ENCODE measurements at places on chromosomes 4 and X.

- DNase-seq: no peak
Observed at GRCh38 chrX:42624524-42624923, 153.4 kb downstream of the PPP1R2C start.

DNA sequence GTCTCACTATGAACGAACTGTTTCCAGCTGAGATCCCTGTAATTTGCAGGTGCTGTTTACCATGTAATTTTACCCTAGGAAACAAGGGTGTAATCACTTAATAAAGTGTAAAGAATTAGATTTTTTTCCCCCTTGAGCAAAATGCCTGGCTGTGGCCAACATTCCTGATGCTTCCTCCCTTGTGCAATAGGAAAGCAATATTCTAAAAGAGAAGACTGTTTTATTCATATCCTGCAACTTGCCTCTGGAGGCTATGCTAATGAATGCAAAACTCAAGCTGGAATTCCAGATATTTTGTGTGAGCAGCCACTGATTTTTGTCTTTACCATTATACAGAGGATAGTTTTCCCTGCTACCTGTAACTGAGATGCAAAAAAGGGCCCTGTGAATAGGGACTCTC, 98.0 kb downstream of the AWAT2 start:
- no peak for DNase-seq

- DNase-seq: no peak
Observed at GRCh38 chr4:104969394-104970082, 177.1 kb upstream of the TET2 start.

DNA sequence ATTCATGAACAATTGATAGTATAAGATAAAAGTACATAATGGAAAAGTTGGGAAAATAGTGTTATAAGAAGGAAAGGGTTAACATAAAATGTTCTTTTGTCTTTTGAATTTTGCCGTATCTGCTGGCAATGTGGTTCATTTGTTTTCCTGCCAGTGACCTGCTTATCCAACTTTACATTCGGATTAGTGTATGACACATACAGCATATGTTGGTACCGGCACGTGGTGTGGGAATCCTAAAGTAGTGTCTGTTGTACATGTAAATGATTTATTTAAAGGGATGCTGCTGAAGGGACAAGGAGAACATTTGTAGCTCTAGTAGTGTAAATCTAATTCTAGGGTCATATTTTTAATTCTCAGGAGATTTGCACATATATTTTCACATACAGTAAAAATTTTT, 11.5 kb downstream of the RAB9A start:
- DNase-seq: no peak

GRCh38 chr4:76772498-76773106, 125.3 kb downstream of the SOWAHB start:
- DNase-seq: no peak

GRCh38 chrX:22078117-22078516, 46.0 kb downstream of the PHEX start:
- no peak for DNase-seq

DNA sequence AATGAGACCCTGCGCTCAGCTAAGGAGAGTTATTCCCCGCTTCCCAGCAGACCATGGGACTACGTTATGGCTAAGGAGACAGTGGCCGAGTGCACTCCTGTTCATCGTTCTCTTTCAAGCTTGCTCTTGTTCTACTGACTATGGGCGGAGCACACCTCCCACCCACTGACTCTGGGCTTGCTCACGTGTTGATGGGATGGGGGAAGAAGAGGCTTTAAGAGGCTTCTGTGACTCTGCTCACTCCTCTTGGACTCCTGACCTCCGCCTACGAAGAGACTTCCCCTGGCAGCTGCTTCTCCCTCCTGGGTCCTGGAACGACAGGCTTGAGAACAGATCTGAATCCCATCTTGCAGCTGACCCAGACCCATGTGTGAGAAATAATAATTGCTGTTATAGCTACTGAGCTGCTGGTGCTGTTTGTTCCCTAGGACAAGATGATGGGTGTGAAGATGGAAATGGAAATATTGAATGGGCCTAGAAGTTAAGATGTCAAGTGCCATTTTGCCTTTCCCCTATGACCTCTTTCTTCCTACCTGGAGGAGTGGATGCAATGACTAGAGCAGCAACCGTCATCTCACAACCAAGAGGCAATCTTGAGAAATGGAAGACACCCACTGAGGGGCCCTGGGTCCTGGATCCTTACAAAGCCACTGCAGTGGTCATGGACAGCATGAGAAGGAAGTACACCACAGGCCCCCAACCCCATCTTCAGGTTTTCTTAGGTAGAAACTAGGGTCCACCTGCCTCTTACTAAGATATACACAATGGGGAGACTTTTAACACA, 38.7 kb upstream of the IRAK1 start:
- no peak for DNase-seq

- no peak for DNase-seq
Observed at GRCh38 chr4:12118651-12119213, 690.0 kb upstream of the HS3ST1 start.

DNA sequence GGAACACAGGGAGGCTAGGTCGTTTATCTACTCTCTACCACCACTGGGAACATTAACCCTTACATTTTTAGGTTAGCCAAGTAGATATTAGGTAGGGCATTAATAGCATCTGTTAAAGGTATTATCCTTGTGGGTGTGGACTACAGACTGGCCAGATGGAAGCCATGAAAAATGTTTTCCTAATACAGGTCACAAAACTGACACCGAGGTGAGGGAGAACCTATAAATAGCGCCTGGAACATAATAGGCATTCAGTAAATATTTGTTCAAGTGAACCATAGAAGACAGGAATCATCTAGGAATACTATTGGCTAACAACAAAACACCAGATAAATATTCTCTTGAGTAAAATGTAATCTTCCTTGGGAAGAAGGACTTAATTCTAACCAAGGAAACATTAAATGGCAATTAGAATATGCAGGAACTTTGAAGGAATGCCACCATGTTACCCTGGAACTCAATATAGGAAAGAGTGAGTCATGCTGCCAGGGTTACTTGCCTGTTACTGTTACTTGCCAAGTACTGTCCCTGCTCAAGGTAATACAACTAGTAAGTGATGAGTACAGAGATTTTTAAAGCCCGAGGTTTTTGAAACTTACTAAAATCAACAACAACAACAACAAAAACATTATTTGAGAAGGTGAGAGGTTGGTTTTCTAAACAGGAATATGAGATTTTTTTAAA, 79.0 kb downstream of the SOX3 start:
- no peak for DNase-seq

Measured in HT-29 (cell line).